ENCODE measurements at places on chromosomes 5 and 9.

DNA sequence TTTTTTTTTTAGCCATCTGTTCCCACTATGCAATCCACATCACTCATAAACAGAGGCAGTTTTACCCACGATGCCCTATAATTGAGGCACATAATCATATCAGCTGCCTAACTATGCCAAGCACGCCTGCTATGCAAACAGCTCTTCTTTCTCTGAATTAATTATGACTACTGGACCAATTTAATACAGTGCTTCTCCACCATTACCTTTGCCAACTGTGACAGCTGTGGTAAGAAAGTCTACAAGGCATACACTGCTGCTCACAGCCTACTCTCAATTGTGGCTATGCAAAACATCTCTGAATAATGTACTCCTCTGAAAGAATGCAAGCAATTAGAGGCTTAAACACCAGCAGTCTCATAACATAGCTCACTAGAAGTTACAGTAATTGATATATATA, 97.1 kb downstream of the DTWD2 start:
- DNase-seq = no peak

- peak; percentile 83 for DNase-seq
Measured at GRCh38 chr5:131328536-131329285, 64.9 kb downstream of the CDC42SE2 start.

DNA sequence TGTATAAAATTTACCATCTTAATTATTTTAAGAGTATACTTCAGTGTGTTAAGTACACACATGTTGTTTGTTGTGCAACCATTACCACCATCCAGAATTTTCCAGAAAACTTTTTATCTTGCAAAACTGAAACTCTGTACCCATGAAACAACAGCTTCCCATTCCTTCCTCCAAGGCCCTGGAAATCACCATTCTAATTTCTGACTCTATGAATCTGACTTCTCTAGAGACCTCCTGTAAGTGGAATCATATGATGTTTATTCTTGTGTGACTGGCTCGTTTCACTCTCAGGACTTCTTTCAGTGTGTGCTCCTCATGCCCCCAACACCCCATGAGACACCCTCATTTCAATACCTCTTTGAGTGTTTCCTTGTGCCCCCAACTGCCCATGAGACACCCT, 60.4 kb upstream of the COL15A1 start:
- DNase-seq = no peak

DNA sequence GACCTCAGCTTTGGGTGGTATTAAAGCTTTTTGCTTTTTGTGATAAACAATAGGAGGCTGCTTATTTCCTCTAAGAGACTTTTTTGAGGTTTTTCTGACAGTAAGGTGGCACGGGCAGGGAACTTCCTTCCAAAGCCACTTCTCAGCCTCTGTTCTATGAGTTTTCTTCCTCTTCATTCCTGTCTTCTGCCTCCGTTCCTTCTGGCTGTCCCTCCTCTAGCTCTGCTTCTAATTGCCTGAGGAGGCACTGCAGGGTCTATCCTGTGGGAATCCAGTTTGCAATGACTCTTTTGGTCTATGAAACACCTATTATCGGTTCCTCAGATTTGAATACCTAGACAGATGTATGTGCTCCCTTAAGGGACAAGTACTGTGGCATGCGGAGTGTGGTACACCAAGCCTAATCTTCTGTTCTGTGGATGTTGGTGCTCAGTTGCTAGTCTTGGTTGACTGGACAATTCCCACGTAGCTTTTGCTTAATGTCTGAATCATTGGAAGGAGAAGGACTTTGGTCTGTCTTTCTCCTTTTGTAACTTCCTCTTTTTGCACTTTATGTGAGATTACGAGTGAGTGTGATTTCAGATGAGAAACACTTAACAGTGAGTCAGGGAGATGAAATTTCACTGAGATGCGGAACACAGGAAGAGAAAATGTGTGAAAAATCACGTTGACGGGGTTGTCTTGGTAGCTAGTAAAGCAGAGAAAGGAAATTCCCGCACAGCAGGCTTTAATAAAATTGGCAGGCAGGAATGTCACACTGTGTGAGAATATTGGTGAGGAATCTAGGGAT, 305.2 kb downstream of the EFNA5 start:
- no peak for DNase-seq

GRCh38 chr5:93604644-93605515, 21.9 kb downstream of the NR2F1 start:
- no peak for DNase-seq

DNA sequence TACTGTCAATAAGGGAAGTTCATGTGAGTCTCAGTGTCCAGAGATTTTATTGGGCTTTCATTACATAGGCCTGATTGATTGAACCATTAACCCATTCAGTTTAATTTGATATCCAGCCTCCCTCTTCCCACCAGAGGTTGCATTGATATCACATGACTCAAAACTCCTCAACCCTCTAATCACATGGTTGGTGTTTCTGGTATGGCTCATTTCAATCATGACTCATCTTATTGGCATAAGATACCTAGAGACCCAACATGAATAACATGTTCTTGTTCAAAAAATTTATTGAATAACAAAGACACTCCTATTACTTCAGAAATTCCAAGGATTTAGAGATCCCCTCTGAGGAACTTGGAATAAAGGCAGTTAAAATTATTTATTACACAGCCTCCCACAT, 982.2 kb downstream of the TLE1 start:
- no peak for DNase-seq

DNA sequence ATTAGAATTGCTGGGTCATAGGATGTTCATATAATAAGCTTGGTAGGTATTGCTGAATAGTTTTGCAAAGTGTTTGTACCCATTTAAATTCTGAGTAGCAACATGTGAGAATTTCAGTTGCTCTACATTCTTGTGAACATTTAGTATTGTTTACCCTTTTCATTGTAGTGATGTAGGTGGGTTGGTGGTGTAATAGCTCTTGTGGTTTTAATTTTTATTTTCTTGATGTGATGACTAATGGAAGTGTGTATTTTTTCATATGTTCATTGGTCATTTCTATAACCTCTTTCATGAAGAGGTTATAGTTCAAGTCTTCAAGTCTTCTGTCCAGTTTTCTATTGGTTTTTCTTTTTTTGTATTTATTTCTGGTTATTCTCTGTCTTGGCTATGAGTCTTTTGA, 34.4 kb downstream of the RASA1 start:
- DNase-seq = no peak
